ENCODE measurements at places on chromosomes 3 and 15.
A peak's percentile ranks its signal among the peaks of the same experiment; 100 is the strongest.

GRCh38 chr3:176584413-176585176 lies 612.7 kb downstream of the TBL1XR1 start:
- H3K36me3 ChIP-seq = no peaks in the 10 kb centered on the region
- H3K4me1 ChIP-seq = no peaks in the 10 kb centered on the region
- no peak overlapping the region for H3K4me3 ChIP-seq
- no peaks in the 10 kb centered on the region for H3K27me3 ChIP-seq
- no peak overlapping the region for H3K27ac ChIP-seq

DNA sequence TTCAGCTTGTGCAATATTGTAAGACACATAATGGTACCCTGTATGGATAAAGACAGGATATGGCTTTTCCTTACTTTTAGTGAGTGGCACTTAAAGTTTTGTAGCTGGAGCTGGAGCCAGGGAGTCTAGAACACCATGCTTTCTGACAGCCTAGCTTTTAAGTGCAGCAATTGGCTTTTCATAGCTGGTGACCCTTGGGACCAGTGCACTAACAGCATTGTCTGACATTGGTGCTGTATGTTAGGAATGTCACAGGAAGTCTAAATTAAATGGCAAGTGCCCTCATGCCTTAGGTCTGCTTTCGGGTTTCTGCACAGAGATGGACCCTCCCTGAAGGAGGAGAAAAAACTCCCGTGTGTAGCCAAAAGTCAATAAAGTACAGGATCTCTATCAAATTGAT lies 628.2 kb downstream of the NR2F2 start:
- no peak overlapping the region for H3K4me3 ChIP-seq
- no peaks in the 10 kb centered on the region for H3K4me1 ChIP-seq
- DNase-seq = no peak
- no peaks in the 10 kb centered on the region for H3K36me3 ChIP-seq

GRCh38 chr15:72464251-72464650 lies 9.9 kb upstream of the ARIH1 start:
- DNase-seq = no peak
- no peak overlapping the region for H3K27ac ChIP-seq
- H3K27me3 ChIP-seq = no peaks in the 10 kb centered on the region
- no peaks in the 10 kb centered on the region for H3K4me1 ChIP-seq
- no peaks in the 10 kb centered on the region for H3K36me3 ChIP-seq
- no peak overlapping the region for H3K4me3 ChIP-seq

GRCh38 chr3:196044513-196044912 lies 37.4 kb downstream of the TFRC start:
- H3K27ac ChIP-seq = no peak overlapping the region
- no peaks in the 10 kb centered on the region for H3K27me3 ChIP-seq
- DNase-seq = no peak
- H3K36me3 ChIP-seq = peaks cover 10% of the 10 kb centered on the region
- H3K4me3 ChIP-seq = no peak overlapping the region

- peak overlapping the region; percentile 45 for H3K27ac ChIP-seq
- no peaks in the 10 kb centered on the region for H3K36me3 ChIP-seq
- no peaks in the 10 kb centered on the region for H3K27me3 ChIP-seq
- no peak for DNase-seq
Measured at GRCh38 chr3:46632792-46633191, 20.5 kb downstream of the FAM240A start.

DNA sequence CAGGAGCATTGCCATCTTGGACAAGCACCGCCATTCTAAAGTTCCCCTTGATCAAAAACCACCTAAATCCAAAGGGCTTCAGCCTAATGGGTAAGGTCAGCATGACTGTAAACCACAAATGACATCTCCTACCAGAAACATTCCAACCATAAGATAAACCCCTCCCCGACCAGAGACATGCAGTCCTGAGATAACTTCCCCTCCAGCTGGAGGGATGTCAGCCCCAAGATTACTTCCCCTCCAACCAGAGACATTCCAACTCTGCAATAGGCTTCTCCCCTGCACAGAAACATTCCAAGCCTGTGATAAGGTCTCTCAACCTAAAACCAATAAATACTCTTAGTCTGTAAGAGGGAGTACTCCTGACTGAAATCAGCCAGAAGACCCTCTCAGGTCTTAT lies 62.7 kb upstream of the DNAJC19 start:
- H3K27me3 ChIP-seq = no peaks in the 10 kb centered on the region
- H3K36me3 ChIP-seq = no peaks in the 10 kb centered on the region
- peaks cover 6% of the 10 kb centered on the region for H3K4me1 ChIP-seq
- H3K27ac ChIP-seq = no peak overlapping the region
- no peak for DNase-seq
- H3K4me3 ChIP-seq = no peak overlapping the region

- H3K27ac ChIP-seq = no peak overlapping the region
- H3K4me3 ChIP-seq = no peak overlapping the region
- no peak for DNase-seq
- H3K27me3 ChIP-seq = no peaks in the 10 kb centered on the region
- no peaks in the 10 kb centered on the region for H3K36me3 ChIP-seq
- no peaks in the 10 kb centered on the region for H3K4me1 ChIP-seq
Measured at GRCh38 chr3:182436547-182436946, 356.8 kb upstream of the ATP11B start.

GRCh38 chr15:74616366-74616939 lies 817 bp downstream of the CLK3 start:
- peak overlapping the region; percentile 96 for H3K4me3 ChIP-seq
- H3K27me3 ChIP-seq = no peaks in the 10 kb centered on the region
- peaks cover 7% of the 10 kb centered on the region for H3K36me3 ChIP-seq

- no peaks in the 10 kb centered on the region for H3K36me3 ChIP-seq
- DNase-seq = no peak
- H3K4me3 ChIP-seq = no peak overlapping the region
Measured at GRCh38 chr15:36737430-36737891, 158.0 kb downstream of the CDIN1 start.

DNA sequence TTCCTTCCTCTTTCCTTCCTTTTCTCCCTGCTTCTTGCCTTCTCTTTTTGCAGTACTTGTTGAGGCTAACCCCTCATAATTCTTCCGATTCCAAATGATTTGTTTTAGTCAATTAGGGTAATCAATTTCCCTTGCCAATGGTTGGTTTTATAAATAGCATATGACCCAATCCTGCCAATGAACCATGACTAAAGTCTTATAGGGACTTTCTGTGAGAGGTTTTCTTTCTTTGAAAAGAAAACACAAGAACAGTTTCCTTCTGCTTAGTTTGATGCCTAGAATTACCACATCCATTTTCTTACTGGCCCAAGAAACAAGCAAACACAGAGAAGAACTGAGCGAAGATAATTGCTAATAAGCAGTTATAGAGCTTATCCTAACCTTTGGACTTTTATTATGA lies 292.5 kb upstream of the SATB1 start:
- no peak for DNase-seq
- no peak overlapping the region for H3K27ac ChIP-seq
- no peaks in the 10 kb centered on the region for H3K4me1 ChIP-seq
- H3K4me3 ChIP-seq = no peak overlapping the region
- no peaks in the 10 kb centered on the region for H3K27me3 ChIP-seq

- H3K4me3 ChIP-seq = no peak overlapping the region
- no peaks in the 10 kb centered on the region for H3K27me3 ChIP-seq
- H3K4me1 ChIP-seq = peaks cover 6% of the 10 kb centered on the region
- no peak overlapping the region for H3K27ac ChIP-seq
- DNase-seq = no peak
- peaks cover 63% of the 10 kb centered on the region for H3K36me3 ChIP-seq
Measured at GRCh38 chr15:89157061-89157460, 64.3 kb downstream of the RLBP1 start.

- no peaks in the 10 kb centered on the region for H3K27me3 ChIP-seq
- H3K4me1 ChIP-seq = no peaks in the 10 kb centered on the region
- no peak overlapping the region for H3K27ac ChIP-seq
- H3K36me3 ChIP-seq = no peaks in the 10 kb centered on the region
Measured at GRCh38 chr3:126023390-126023789, 54.4 kb downstream of the ROPN1B start.

GRCh38 chr3:11826628-11827265 lies 19.9 kb downstream of the TAMM41 start:
- peaks cover 20% of the 10 kb centered on the region for H3K36me3 ChIP-seq
- H3K27me3 ChIP-seq = no peaks in the 10 kb centered on the region
- H3K4me1 ChIP-seq = no peaks in the 10 kb centered on the region
- H3K4me3 ChIP-seq = no peak overlapping the region
- DNase-seq = no peak

DNA sequence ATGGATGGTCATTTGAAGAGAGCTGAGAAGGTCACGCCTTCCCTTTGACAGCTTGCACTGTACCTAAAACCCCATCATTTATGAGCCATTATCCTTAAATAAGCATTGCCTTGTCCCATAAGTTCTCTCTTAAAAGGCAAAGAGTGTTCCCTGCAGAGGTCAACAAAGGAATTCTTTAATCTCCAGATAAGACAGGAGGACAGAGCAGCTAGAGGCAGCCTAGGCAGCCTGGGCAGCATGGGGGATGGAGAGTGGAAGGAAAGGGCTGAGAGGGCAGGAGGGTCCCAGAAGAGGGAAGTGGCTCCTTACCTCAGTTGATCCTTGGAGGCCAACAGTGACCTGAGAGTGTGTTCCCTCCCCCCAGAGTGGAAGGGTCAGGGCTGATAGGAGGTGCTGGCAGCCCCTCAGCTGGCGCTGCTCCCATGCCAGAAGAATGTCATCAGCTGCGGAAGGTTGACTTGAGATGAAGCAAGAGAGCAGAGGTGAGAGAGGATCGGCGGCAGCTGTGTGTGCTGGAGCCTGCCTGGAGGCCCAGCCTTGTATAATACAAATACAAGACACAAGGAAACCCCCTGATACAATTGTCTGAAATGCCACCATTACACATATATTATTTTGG lies 12.8 kb downstream of the KBTBD13 start:
- H3K36me3 ChIP-seq = no peaks in the 10 kb centered on the region
- H3K27me3 ChIP-seq = no peaks in the 10 kb centered on the region
- H3K4me3 ChIP-seq = no peak overlapping the region
- H3K27ac ChIP-seq = peak overlapping the region; percentile 91

DNA sequence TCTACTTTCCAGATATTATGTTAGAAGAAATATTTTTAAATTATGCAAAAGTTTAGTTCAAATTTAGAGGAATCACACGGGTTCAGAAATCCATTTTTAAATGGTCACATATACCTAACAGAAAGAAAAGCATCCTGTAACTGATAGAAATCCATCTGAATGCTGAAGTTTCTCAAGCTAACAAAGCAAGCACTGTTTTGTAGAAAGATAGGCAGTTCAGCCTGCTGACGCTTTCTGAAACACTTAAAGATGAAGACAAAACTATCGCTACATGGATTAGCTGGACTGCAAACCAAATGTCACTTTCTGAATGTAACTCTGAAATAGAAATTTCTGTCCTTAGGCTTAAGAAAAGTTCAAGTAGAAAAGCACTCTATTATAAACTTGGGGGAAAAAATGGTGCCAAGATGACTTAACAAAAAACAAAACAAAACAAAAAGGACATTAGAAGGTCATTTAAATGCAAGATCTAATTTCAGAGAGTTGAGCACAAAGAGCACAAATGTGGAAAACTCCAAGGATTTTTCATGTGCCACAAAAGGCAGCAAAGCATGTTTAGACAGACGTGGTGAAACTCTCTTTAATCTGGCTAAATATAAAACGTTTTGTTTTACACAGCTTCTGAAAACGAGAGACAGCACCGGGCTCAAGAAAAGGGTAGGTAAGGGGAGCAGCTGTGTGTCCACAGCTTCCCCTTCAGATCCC lies 1.2 kb downstream of the PLOD2 start:
- H3K27ac ChIP-seq = peak overlapping the region; percentile 95
- H3K27me3 ChIP-seq = no peaks in the 10 kb centered on the region
- no peak for DNase-seq
- H3K4me3 ChIP-seq = peak overlapping the region; percentile 81
- peaks cover 28% of the 10 kb centered on the region for H3K4me1 ChIP-seq

DNA sequence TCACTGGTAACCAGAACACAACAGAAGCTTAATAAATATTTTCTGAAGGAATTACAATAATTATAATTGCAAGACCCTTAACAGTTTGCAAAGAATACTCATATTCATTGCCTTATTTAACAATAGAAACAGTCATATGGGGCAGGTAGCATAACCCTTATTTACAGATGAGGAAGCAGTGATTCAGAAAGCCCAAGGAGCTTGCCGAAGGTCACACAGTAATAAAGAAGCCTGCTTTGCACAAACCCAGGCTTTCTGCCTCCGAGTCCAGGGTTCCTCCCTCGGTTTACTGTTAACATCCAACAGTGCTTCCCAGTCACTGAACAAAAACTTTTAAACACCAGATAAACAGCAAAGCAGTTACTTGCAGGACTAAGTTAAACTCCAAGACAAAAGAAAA lies 35.3 kb downstream of the SRGAP3 start:
- no peak overlapping the region for H3K4me3 ChIP-seq
- H3K36me3 ChIP-seq = no peaks in the 10 kb centered on the region
- H3K4me1 ChIP-seq = no peaks in the 10 kb centered on the region
- no peaks in the 10 kb centered on the region for H3K27me3 ChIP-seq
- no peak overlapping the region for H3K27ac ChIP-seq
- no peak for DNase-seq

GRCh38 chr15:41855261-41855961 lies 16.8 kb downstream of the PLA2G4B start:
- H3K27ac ChIP-seq = no peak overlapping the region
- H3K27me3 ChIP-seq = no peaks in the 10 kb centered on the region
- no peak for DNase-seq
- no peaks in the 10 kb centered on the region for H3K4me1 ChIP-seq
- no peak overlapping the region for H3K4me3 ChIP-seq

DNA sequence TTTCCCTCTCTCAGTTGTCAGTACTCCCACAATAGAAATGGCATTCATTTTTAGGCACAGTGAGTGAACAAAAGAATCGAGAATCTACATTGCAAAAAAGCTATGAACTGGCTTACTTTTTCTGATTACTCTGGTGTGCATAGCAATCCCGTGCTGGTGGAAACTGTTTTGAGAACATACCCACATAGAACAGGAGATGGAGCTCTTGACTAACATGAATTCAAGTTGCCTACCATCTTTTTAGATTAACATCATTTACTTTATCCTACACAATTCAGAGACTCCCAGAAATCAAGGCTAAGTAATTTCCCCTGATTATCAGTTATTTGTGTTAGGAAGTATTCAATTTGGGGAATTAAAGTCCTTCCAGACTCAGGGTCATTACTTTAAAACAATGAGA lies 326.6 kb downstream of the ARPP21 start:
- H3K4me3 ChIP-seq = no peak overlapping the region
- H3K27me3 ChIP-seq = no peaks in the 10 kb centered on the region
- H3K36me3 ChIP-seq = no peaks in the 10 kb centered on the region
- no peaks in the 10 kb centered on the region for H3K4me1 ChIP-seq
- DNase-seq = no peak
- no peak overlapping the region for H3K27ac ChIP-seq

DNA sequence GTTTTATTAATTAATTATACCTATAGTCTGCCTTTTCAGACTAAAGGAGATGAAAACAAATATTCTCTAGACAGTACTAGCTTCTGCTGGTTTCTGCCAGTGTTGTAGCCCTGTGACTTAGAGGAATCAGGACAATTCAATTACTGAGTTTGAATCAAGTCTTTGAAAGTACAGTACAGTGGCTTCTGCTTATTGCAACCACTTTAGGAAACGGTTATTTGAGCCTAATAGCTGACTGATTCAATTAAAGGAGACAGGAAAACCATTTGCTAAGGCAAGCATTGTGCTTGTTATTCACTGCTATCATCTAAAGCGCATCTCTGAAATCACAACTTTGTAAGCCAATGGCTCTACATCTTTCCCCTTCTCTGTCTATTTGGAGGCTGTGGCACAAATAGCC lies 90.1 kb upstream of the ARL6 start:
- H3K27ac ChIP-seq = no peak overlapping the region
- no peaks in the 10 kb centered on the region for H3K36me3 ChIP-seq
- no peaks in the 10 kb centered on the region for H3K27me3 ChIP-seq
- H3K4me1 ChIP-seq = no peaks in the 10 kb centered on the region

GRCh38 chr3:142863010-142863817 lies 25.7 kb downstream of the PCOLCE2 start:
- H3K36me3 ChIP-seq = no peaks in the 10 kb centered on the region
- no peak for DNase-seq
- peaks cover 2% of the 10 kb centered on the region for H3K4me1 ChIP-seq
- no peak overlapping the region for H3K27ac ChIP-seq

Measured in liver (tissue), 10 donors.